Liver (tissue), 10 donors: ENCODE measurements at places on chromosomes 1 and 21.

DNA sequence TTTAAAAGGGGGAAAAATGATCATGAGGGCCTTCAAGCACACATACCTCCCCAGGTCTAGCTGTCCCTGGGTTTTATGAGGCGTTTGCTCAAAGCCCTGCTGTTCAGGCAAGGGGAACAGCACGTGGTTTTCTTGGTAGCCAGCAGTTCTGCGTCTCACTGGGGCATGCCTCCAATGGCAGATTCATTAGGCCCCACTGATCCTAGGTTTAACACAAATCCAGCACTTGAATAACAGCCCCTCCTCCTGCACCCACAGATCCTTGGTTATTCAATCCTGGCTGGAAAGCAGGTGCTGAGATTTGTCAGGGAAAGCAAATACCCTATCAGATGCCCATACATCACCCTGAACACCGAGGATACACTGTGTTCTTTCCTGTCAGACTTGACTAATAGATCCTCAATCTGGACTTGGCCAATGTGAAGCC is 106.4 kb downstream of the ZC3H11B start:
- DNase-seq: no peak

DNA sequence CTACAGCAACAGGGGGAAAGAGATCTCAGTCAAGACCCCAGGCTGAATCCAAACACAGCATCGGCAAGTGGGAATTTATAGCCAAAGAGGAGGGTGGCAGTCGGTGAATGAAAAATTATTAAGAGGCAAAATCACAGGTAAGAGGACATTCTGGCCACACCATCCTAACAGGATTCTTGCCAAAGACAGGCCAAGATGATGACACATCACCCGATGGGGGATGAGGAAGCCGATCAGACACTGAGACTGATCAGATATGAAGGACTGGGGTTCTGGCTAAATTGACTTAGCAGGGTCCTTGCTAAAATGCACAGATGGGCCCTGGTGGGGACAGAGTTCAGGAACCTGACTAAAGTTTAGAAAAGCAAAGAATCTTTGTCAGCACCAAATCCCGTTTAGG is 402.2 kb downstream of the SMYD3 start:
- DNase-seq: no peak

DNA sequence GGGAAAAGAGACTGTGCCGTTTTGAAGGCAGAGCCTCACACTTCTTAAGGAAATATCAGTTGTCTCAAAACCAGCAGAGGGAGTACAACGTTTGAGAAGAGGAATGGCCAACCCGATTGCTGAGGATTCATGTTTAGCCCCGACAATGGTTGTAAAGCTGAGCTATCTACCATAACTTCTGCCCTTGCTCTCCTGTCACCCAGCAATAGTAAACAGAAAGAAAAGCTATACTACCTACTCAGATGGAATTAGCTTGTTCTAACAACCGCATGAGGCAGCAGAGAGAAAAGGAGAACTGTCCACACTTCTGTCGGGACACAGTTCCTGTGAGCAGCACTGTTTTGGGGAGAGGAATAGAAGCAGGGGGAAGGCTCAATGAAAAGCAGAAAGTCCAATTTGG is 91.2 kb downstream of the SLC45A1 start:
- no peak for DNase-seq

DNA sequence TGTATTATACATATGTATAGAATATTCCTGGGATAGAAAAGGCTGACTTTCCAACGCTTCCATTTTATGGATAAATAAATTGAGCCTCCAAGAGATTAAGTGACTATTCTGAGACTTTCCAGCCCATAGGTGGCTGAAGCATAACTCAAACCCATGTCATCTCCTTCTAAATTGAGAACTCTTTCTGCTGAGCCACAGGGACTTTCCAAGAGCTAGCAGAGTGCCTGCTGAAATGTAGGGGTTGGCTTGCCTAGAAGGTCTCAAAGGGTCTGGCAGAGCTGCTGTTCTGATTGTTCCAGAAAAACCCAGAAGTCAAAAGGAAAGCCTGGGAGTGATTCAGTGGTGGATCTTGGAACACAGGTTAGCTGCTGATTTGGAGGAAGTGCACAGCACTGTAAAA is 146.4 kb upstream of the BEND5 start:
- DNase-seq: no peak

DNA sequence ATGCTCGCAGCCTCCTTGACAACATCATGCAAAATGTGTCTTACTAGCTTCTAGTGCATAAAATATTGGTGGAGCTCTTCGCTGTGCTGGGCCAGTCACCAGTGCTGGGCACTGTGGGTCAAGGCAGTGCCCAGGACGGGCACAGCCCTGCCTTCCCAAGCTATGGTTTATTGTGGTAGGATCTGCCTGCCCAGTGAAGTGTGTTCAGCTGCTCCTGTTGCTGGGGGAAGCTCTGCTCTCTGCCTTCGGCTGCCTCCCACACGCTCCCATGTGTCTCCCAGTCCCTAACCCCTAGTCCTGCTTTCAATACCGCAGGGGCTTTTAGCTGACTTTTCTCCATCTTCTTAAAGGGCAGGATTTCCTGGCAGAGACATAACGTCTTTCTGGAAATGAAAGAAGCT is 15.7 kb downstream of the EPHX1 start:
- DNase-seq: no peak

GRCh38 chr1:196078691-196079090 is 529.5 kb downstream of the KCNT2 start:
- DNase-seq: no peak

GRCh38 chr1:147163019-147163418 is 9.3 kb downstream of the PRKAB2 start:
- DNase-seq: no peak

DNA sequence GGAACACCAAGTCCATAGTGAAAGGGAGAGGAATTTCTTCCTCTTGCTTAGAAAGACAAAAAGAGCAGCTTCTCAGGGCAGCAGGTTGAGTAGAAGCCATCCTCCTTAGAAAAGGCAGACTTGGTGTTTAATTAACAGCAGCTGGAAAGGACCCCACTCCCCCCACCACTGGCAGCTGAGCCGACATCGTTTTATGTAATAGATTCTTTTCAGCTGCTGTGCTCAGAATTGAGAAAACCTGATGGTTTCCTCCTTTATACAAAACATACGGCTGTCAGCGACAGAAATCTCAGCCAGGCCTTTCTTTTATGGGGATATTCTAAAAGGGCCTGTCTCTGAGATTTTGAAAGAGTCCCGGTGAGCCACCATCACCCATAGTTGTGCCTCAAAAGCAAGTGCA is 49.9 kb downstream of the MAN1C1 start:
- no peak for DNase-seq

GRCh38 chr1:4603295-4604110 is 50.9 kb upstream of the AJAP1 start:
- no peak for DNase-seq

DNA sequence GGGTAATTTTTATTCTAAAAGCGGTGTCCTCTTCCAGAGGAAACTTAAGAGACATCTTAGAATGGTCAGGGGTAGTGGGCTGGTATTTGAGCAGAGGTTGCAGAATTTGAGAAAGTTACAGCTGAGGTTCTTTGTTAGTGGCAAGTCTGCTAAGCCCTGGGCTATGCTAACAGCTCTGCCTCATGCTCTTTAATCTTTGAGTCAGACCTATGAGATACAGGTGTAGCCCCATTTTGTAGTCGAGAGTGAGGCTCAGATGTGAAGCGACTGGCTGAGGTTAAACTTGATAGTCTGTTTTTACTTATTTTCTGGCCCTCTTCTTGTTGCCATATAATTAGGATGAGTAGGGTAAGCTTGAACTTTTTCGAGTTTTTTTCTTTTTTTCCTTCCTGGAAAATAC is 4.7 kb downstream of the HMGN2 start:
- no peak for DNase-seq

DNA sequence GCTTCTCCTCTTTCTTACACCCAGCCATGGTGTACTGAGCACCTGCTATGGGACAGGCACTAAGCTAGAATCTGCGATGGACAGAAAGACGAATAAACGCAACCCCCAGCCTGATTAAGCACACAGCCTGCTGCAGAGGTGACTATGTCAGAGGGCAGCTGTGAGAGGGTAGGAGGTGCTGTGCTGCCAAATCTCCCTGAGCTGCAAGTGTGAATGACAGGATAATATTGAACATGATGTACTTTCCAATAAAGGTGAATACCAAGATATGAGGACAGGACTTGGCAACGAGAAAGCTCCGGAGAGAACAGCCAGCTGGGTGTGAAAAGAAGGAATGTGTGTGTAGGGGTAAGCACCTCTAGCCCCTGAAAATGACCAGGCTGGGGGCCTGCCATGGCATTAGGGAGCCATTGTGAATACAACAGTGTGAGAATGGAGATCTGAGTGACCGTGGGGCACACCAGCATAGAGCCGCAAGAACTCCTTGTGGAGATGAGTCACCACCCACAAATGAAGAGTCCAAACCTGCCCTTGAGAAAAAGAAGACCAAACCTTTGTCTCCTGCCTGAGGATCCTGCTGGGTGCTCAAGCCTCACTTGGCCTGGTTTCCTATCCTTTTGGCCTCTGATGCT is 83.0 kb upstream of the ATF3 start:
- DNase-seq: no peak

DNA sequence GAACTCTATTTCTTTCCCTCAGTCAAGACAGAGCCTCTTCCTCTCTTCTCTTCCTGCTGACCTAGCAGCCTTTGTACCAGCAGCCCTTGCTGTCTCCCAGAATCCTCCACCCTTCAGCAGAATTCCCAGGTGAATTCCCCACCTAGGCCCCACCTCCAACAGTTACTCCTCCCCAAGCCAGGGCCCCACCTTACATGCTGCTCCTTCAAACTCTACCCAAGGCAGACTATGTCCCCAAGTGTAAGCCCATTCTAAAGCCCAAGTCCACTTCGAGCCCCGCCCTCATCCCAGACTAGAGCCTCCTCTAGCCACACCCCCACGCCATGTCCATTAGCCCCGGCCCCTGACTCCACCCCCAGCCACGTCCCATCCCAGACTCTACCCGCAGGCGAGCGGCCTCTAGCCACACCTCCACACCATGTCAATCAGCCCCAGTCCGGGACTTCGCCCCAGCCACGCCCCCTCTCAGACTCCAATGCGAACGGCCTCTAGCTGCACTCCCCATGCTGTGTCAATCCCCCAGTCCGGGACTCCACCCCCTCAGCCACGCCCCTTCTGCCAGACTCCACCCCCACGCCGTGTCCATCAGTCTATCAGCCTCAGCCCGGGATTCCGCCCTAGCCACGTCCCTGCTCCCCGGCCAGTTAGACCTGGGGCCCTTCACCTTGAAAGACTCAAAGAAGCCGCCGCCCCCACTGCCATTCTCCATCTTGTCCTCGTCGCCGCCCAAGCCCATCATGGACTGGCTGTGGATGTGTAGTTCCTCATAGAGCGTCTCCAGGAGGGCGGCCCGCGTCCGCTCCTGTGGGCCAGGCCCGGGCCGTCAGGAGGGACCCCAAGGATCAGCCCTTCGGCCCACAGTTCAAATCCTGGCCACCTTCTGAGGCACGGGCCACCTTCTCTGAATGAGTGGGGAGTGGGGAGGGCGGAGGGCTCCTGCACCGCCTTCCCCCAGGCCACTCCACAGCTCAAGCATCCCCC is 61.3 kb downstream of the RAP1GAP start:
- peak; percentile 100 for DNase-seq

GRCh38 chr21:20276954-20277353 is 721.3 kb upstream of the NCAM2 start:
- DNase-seq: no peak

DNA sequence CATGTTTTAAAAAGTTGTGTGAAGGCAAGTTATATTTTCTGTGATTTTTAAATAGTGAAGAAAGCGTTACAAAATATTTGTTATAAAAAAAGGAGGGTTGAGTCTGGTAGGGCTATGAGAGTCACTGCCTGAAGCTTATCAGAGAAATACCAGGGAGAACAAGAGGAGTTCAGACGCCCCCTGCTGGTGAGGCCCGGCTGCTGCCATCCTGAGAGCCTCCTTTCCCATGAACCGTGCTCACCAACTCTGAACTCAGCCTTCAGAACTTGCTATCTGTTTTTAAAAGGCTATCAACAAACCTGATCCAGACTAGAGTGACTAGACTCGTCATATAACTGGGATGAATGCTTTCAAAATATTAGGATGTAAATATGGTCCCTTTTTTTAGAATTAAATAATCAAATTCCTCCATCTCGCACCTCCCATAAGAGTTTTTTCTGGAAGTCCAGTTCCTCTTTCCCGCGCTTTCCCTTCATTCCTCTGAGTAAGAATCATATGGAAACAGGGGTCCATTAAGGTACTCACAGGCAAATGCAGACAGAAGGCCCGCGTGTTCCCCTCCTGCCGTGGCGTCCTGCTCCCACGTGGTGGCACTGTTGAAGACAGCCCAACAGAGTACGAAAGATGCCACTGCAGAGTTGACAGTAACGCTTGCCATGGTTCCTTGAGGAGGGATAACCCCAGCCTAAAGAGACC is 26.2 kb upstream of the SPATA6 start:
- peak; percentile 83 for DNase-seq

GRCh38 chr1:12561121-12561520 is 56.9 kb downstream of the DHRS3 start:
- DNase-seq: no peak

GRCh38 chr1:97412166-97412565 is 508.7 kb downstream of the DPYD start:
- DNase-seq: no peak

DNA sequence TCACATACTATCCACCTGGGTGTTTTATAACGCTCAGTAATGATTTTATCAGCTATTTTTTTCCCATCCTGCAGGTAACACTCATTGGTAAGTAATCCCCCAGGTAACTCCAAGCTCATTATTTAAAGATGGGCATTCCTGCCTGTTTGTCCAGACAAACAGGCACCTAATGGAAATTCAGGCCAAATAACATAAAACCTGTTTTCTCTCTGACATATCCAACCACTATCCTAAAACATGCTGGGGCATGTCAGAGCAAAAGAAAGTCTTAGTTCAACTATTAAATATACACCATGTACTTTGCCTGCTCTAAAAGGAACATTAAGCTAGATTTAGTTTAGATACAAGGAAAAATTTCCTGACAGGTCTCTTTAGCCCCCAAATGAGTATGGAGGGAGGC is 987.7 kb downstream of the TTLL7 start:
- DNase-seq: no peak

- DNase-seq: no peak
Observed at GRCh38 chr1:47533793-47534328, 96.0 kb downstream of the FOXD2 start.

DNA sequence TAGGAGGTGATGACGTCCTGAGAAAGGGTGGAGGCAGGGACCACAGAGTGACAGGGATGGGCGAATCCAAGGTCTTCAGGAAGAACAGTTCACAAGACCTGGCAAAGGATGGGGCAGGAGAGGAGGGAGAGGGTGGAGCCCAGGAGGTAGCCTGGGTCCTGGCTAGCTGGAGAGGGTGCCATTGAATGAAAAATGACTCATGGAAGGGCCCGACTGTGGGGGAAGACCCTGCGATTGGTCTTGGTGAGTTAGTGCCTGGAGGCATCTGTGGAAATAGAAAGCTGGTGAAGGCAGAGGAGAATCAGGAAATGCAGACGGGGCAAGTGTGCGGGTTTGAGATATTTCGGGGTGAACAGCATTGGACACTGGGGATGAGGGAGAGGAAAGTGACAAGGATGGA is 60.3 kb upstream of the SLC45A1 start:
- DNase-seq: no peak
